ENCODE measurements at places on chromosomes 7 and 10.
A peak's percentile ranks its signal among the peaks of the same experiment; 100 is the strongest.

GRCh38 chr7:9097565-9098060 lies 664.2 kb downstream of the NXPH1 start:
- no peak for DNase-seq

DNA sequence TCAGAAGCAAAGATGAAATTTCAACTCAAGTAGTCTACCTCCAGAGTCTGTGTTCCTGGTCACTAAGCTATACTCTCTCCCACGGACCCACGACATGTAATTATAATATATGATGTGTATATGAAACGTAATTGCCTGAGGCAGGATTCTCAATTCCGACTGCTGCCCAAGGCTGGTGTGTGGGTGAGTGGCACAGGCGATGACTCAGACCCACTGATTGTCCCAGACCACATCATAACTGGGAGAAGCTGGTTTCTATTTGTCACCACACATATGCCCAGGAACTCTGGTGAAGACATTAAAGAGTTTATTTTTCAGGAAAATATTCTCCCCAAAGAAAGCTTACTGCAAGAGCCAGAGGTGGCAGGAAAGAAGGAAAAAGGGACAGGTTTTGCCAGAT lies 219.3 kb downstream of the JAZF1 start:
- DNase-seq, result no peak

GRCh38 chr10:126068322-126068721 lies 172.0 kb downstream of the FANK1 start:
- DNase-seq, result no peak

GRCh38 chr7:140260352-140261104 lies 83.7 kb upstream of the KDM7A start:
- DNase-seq, result no peak

DNA sequence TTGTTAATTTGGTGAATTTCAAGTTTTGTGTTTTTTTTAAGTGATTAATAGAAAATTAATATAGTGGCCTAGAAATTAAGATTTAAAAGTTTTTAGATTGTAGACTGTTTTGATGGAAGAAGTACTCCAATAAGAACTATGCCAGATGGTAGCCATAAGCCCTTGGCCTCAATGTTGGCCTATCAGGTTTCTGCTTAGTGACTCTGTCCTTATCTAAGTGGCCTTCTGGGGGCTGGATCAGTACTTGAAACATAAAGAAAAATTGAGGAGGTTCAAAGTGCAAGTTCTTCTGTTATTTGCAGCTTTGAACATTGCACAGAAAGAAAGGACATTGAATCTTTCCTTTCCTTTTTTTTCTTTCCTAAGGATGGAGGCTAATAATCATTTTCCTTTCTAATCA lies 9.9 kb downstream of the CCDC126 start:
- no peak for DNase-seq

- DNase-seq, result no peak
Measured at GRCh38 chr10:6101181-6101580, 12.3 kb downstream of the RBM17 start.

GRCh38 chr10:78630944-78631838 lies 437.6 kb upstream of the ZMIZ1 start:
- DNase-seq, result no peak

GRCh38 chr10:111996103-111996502 lies 187.5 kb downstream of the GPAM start:
- no peak for DNase-seq

GRCh38 chr10:51654918-51655317 lies 44.5 kb downstream of the CSTF2T start:
- no peak for DNase-seq

- DNase-seq, result no peak
Measured at GRCh38 chr7:77409005-77409738, 7.0 kb downstream of the GSAP start.

GRCh38 chr10:71837098-71837827 lies 13.8 kb downstream of the PSAP start:
- no peak for DNase-seq

- no peak for DNase-seq
Measured at GRCh38 chr7:157710396-157710795, 373.6 kb downstream of the DNAJB6 start.

- DNase-seq, result no peak
Measured at GRCh38 chr10:70482982-70483760, 4.6 kb downstream of the PALD1 start.

GRCh38 chr10:86368046-86368445 lies 1.5 kb upstream of the GRID1 start:
- DNase-seq, result no peak

DNA sequence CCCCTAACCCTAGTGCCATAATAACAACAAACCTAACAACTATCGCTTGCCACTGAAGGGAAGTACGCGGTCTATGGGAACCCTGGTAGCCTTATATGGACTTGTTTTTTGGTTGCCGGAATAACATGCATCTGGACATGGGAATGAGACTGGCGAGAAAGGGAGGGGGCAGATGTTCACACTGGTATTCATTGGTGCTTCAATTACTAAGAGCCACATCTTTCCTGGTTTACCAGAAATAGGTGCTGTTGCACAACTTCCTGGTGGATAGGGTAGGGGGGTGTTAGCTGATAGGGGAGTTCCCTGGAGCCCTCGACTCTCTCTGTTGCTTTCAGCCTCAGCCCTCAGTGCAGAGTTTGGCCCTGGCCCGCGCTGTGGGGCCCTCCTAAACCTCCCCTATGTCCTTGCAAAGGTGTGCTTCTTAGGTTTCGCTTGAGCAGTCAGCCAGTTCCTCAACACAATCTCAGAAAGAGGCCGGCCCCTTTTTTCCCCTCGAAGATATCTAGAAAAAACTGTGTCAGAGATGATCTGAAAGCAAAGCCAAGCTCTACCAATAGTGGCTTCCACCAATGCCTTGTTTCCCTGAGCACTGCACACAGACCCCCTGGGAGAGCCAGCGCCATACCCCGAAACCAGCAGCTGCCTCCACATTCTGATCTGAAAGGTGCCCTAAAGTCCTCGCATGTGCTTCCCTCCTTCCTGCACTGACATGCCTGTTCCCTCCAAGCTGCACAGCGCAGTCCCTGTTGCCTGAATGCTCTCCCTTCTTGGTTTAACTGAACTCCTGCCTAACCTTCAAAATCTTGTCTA lies 13.5 kb downstream of the TBXAS1 start:
- DNase-seq, result no peak

DNA sequence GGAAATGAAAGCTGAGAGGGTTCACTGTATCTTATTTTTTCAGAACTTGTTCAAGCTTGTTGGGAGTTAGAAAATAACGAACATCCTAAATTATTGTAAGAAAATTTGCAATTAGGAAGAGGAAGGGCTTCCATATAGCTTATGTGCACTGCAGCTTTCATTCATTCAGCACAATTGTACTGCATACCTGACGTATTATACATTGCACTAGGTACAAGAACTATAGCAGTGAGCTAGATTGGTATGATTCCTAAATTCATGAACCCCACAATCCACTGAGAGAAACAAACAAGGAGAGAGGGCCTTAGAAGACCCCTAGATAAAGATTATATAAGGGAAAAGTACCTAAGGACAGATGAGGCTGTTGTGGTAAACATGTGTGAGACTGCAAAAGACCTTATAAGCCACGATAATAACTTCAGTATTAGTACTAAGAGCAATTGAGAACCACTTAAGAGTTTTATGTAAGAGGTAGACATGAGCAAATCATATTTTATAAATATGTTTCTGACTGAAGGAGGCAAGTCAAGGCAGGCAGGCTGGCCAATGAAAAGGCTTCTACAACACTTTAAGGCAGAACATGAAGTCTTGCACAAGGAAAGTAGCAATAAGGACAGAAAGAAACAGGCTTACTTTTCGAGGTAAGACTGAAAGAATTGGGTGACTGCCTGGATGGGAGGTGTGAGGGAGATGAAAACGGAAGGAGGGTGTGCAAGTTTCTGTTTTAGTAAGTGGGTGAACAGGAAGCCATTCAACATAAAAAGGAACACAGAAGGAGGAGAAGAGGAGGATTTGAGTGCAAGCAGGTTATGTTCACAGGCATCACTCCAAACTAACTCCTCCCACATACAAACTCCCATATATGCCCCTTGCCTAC lies 77.9 kb upstream of the LRRN3 start:
- DNase-seq, result no peak

- DNase-seq, result no peak
Measured at GRCh38 chr7:140533394-140533872, 54.1 kb upstream of the MKRN1 start.

DNA sequence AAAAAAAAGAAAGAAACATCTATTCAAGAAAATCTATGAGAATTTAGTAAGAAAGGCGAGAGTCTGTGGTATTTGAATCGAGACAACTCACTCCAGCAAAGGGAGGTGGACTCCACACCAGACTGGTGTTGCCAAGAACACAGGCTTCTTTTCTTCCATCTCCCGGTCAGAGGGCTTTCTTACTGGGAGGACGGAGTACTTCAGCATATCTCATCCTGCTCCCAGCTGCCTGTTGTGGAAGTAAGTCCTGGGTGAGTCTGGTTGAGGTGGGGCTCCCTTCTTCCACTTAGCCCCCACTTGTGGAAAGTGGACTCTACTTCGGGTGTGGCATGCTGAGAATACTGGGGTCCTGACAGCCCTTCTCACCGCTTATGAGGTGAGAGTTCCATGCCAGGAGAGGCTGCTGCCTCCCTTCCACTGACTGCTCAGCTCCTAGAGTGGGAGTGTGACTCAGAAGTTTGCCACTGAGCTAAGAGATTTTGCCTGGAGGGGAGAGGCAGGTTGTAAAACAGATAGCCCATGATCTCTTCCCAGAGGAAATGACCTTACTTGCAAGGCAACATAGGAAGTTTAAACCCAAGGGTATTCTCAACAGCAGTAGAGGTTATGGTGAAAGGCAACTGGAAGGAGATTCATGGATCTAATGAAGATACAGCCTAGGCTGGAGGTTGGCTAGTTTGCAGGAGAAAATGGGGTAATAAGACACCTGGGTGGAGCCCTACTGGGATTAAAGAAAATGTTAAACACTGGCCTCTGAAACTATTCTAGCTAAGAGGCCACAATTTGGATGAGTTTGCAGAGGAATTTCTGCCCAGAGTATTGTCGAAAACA lies 3.5 kb upstream of the NACAD start:
- DNase-seq, result no peak

GRCh38 chr7:75950111-75950681 lies 35.2 kb downstream of the POR start:
- DNase-seq, result no peak

DNA sequence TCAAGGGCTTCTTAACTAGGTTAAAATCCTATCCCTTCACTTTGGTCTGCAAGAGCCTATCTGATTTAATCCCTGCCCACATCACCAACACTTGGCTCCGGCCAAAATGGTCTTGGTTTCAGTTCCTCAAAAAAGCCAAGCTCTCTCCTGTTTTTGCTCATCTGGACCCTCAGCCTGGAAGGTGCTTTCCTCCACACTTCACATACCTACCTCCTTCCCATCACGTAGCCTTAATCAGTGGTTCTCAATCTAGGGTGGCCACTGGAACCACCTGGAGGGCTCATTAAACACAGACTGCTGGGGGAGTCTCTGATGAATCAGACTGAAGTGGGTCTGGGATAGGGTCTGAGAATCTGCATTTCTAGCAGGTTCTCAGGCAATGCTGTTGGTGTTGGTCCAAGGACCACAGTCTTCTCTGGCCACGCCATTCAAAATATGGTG lies 227.0 kb upstream of the AOAH start:
- DNase-seq, result no peak

- no peak for DNase-seq
Measured at GRCh38 chr10:88299787-88300186, 283.3 kb downstream of the RNLS start.

- no peak for DNase-seq
Measured at GRCh38 chr7:65967361-65968155, 14.5 kb downstream of the GUSB start.

DNA sequence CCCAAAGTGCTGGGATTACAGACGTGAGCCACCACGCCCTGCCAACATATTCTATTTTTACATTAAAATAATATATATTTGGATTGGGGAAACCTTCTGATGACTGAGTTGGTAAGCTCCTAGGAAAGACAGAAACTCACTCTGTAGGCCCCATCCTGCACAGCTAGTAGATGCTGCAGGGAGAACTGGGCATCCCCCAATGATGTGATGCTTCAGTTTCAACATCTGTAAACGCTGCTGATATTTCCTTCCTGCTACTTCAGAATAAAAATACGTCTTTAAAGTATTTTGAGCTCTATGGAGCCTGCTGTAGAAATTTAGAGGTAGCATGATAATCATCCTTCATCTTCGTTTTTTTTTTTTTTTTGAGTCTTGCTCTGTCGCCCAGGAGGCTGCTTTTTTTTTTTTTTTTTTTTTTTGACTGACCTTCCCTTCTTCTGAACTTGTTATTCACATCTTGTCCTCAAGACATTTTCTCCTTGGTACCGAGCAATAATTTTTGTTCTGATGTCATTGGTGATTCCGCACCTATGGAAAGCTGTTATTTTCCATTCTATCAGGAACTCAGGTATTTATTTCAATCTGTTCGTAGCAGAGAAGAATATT lies 21.8 kb upstream of the INPP5F start:
- no peak for DNase-seq

DNA sequence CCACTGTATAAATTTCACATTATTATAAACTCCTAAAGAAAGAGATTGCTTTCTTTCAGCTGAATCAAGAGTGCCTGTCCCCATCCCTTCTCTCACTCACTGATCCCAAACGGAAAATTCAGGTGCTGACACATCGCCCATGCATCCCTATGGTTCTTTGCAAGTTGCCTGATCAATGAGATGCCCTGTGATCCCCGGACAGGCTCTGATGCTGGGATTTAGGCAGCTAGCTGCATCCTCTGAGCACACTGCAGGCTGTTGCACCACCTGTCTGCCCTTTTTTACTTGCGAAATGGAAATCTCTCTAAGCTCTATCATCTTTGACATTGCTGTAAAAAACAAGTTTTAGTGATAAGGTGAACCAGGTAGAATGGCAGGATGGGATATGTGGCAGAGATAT lies 456.5 kb downstream of the GATA3 start:
- DNase-seq, result no peak

DNA sequence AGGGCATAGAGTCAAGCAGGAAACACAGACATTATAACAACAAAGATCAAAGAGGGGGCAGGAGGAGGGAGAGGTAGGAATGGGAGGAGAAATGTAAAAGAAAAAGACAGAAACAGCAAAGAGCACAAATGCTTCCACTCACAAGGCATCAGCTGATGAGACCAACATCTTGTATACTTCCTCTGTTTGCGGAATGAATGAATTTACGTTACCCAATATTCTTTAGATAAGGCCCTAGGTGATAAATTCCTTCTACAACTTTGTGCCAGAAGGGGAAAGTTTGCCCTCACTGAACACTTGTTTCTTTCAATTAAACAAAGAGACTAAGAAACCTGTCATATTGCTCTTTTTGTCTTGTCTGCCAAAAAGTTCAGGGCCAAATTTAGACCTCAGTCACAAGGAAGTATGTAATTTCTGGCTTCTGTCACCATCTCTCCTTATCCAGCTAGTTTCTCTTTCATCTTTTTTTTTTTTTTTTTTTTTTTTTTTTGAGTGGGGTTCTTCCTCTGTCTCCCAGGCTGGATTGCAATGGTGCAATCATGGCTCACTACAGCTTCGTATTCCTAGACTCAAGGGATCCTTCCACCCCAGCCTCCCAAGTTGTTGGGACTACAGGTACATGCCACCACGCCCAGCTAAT lies 116.4 kb upstream of the NANOS1 start:
- DNase-seq, result no peak

GRCh38 chr7:82598958-82599357 lies 155.4 kb upstream of the CACNA2D1 start:
- DNase-seq, result no peak

GRCh38 chr7:13641714-13642113 lies 347.8 kb downstream of the ETV1 start:
- DNase-seq, result no peak

- peak; percentile 2 for DNase-seq
Measured at GRCh38 chr10:28180654-28181053, 122.2 kb downstream of the MPP7 start.

- no peak for DNase-seq
Measured at GRCh38 chr7:50379082-50379481, 71.1 kb downstream of the FIGNL1 start.

GRCh38 chr7:46089281-46089680 lies 168.2 kb upstream of the IGFBP3 start:
- no peak for DNase-seq

All from activated T-cell treated with anti-CD3 and anti-CD28 coated beads for 4 hours (primary cell).